Stimulated activated CD4-positive, alpha-beta T cell treated with anti-CD3 and anti-CD28 coated beads, TNF-alpha, amount 100 ng/mL, for 4 hours (primary cell): ENCODE measurements at places on chromosomes 1 and 21.

DNA sequence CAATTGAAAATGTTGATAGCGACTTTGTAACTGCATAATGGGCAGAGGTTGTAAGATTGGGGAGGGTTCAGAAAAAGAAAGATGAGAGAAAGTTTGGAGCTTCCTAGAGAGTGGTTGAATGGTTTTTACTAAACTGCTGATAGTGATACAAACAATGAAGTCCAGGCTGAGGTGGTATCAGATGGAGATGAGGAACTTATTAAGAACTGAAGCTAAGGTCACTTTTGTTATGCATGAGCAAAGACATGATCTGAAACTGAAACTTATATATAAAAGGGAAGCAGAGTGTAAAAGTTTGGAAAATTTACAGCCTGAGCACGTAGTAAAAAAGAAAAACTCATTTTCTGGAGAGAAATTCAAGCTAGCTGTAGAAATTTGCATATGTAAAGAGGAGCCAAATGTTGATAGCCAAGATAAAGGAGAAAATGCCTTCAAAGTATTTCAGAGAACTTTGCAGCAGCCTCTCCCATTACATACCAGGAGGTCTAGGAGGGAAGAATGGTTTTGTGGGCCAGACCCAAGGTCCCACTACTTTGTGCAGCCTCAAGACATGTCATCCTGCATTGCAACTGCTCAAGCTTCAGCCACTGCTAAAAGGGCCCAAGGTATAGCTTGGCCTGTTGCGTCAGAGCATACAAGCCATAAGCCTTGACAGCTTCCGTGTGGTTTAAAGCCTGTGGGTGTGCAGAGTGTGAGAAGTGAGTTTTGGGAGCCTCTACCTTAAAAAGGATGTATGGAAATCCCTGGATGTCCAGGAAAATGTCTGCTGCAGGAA, 843.9 kb downstream of the AMY1C start:
- no peak for DNase-seq

GRCh38 chr1:73593804-73594203, 604.2 kb downstream of the LRRIQ3 start:
- no peak for DNase-seq

- no peak for DNase-seq
Measured at GRCh38 chr21:34836103-34836932, 167.5 kb downstream of the CLIC6 start.

GRCh38 chr1:119974013-119974412, 77.7 kb upstream of the ADAM30 start:
- DNase-seq, result no peak

DNA sequence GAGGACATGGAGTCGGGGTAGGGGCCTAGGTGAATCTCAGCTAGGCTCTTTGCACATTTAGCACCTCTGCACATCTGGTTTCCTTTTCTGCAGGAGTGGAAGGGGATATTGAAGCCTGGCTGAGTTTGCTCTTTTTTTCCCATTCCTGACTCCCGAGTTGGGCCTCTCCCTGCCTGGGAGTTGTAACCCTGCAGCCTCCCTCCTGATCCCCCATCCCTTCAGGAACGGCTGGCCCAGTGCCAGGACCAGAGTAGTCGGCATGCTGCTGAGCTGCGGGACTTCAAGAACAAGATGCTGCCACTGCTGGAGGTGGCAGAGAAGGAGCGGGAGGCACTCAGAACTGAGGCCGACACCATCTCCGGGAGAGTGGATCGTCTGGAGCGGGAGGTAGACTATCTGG, 836 bp downstream of the OLFML3 start:
- no peak for DNase-seq

- no peak for DNase-seq
Measured at GRCh38 chr1:217418269-217419193, 212.4 kb downstream of the GPATCH2 start.

DNA sequence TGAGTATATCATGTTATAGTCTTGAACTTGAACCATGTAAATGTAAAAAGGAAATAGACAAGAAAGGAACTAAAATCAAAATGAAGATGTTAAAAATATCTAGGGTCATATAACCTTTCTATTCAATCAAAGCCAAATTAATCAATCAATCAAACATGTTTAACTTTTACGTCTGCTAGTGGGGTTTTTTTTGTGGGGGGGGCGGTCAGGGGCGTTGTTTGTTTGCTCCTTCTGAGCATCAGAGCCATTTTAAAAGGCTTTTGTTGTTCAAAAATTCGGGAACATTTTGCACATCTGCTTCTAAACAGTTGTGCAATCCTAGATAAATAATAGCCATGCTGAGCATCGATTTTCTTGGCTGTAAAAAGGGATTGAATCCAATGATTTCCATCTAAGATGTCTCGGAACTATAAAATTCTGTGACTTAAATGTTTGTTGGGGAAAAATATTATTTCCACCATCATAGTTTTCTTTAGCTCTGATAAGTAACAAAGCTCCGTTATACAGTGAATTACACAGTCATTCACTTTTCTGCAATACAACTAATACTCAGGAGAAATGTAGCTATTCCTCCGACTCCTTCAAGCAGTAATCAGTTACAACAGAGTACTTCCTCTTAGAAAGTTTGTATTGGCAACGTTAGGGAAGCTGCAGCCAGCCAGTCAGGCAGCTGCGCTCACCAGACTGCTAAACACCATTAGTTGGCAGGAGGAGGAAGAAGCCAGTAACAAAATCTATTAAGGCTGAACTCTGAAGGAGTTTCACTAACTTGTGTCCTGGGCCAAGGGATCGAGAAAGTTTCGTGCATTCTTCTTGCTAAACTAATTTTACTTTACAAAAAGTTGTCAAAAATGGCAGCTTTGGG, 2.2 kb downstream of the SPATA6 start:
- no peak for DNase-seq

- DNase-seq, result peak; percentile 88
Measured at GRCh38 chr1:110209715-110210603, at the start of gene KCNC4. Gene KCNC4, plus strand, starts transcription at chr1:110210314. Its CDS starts 1,186 bp downstream, at chr1:110211500.

DNA sequence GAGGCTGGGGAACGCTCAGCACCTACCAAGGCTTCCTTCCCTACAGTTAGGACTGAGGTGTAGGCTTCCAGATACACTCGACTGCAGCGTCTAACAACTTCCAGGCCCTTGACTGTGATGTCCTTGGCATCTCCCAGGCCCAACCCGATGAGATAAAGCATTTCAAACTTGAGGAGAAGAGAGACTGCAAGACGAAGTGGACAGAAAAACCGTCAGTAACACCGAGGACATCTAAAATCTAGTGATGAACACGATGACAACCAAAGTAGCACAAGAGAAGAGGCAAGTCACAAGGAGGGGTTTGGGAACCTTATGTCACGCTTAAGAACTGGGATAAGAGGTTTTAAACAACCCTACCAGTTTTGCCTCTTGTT, 314 bp downstream of the DPH5 start:
- DNase-seq, result no peak

DNA sequence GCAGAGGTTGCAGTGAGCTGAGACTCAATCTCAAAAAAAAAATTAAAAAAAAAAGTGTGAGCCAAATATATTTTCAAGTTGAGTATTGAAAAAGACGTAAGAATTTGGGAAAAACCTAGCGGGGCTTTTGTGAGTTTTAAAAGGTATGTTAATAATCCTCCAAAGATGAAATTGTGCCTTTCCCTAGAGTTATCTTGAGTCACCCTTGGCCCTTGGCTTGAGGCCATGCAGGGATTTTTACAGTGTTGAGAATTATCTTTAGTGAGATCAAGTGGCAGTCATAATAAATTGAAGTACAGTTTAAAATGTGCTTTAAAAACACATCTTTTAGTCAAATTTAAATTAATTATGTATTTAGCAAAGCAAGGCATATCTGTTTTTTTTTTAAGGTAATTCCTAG, 32.7 kb downstream of the PPP2R5A start:
- no peak for DNase-seq

DNA sequence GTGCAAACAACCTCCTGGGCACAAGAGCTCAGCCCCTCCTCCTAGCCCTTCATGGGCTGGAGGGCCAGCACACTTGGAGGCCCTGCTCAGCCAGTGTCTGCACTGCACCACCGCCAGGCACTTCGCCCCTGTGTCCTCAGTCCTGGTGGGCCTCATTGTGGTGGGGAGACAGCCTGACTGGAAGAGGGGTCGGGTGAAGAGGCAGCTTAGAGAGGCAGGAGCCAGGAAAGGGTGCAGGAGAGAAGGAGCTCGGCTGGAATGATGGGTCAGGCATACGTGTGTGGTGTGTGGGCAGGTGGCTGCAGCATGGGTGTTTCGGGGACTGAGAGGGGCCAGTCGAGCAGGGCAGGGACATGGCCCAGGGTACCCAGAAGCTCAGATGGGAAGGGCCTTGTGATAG, 4.1 kb downstream of the WNT3A start:
- DNase-seq, result no peak

DNA sequence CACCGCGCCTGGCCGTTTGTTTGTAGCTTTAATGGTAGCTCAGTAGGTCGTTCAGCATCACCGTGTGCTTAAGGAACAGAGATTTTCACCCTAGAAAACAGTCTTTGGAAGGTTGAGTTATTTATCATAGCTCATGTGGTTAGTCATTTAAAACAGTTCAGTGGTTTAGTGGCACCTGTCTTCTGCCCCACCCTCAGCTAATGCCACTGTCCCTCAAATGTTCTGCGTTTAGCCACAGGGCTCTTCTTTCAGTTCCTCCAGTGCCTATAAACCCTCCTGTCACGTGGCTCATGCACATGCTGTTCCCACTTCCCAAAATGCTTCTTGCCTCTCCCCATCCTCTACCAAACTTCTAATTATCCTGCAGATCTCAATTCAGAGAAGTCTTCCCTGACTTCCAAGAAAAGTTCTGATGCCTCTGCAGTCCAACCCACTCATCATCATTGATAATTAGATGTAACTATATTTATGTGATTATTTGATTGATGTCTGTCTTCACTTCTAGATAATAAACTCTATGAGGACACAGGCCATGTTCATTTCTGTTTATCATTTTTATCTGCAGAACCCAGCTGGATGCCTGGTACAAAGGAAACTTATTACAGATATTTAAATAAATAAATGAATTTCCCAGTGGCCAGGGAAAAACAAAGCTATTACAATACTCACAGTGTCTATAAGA, 14.4 kb upstream of the DIPK1A start:
- DNase-seq, result no peak

DNA sequence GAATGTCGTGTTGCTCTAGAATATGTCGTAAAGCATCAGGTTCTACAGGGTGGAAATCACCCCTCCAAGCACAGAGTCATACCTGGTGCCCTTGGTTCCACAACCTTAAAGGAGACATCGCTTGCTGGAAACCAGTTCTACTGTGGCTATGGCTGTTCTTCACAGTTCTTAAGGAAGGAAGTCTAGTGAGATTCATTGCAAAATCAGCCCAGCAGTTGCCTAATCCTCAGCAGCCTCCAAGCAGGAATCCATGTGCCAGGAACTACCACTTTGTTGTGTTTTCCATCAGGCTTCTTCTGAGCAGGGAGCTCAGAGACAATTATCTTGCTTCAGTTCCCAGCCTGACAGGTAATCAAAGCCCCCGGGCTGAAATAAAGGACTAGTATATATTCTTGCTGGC, 45.0 kb upstream of the SLC35F3 start:
- DNase-seq, result no peak

- no peak for DNase-seq
Measured at GRCh38 chr1:40844079-40844478, 18.1 kb downstream of the CITED4 start.

- DNase-seq, result no peak
Measured at GRCh38 chr1:212825798-212826452, 21.5 kb downstream of the SPATA45 start.

DNA sequence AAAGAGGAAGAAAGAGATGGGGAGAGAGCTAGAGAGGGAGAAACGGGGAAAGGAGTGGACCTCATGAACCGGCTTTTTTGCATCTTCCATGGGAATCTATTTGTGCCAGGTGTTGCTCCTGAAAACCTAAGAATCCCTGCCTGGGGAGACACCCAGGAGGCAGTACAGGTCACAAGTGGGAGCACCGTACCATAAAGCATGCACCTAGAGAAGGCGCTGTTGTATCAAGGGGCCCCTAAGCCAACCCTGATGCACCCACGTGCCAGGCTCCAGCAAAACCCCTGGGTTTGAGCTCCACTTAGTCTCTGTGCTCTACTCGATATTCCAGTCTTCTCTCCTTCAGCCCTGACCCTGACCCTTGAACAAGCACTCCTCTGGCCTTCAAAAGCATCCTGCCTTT, 233.6 kb downstream of the RRAGC start:
- no peak for DNase-seq

DNA sequence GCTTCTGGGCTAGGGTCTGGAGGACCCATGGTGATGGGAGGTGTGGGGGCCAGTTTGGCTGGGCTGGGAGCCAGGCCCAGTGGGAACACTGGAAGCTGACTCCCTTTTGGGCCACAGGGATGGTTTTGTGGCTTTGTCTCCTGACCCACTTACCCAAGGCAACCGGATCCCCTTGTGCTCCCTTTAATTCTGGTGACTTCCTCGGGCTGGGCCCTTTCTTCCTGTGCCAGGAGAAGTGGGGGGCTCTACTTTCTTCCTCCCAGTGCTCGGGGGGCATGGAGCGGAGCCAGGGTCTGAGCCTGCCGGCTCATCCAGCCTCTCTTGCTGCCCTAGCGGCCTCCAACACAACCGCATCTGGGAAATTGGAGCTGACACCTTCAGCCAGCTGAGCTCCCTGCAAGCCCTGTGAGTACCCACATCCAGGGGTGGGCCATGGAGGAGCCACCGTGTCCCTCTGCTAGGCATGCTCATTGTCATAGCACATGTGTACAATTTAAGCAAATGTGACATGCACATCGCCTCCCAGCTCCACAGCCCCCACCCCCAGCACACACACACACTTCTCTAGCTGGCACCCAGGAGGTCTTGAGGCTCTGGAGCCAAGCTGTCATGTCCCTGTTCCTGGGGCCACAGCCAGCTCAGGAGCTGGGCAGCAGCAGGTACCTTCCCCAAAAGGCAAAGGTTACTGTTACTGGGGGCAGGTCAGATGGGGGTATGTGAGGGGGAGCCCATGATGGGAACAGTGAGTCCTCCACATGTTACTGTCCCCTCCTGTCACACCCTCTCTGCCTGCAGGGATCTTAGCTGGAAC, 35.0 kb downstream of the UBE2T start:
- no peak for DNase-seq

- no peak for DNase-seq
Measured at GRCh38 chr1:233664804-233665574, 51.1 kb downstream of the KCNK1 start.

DNA sequence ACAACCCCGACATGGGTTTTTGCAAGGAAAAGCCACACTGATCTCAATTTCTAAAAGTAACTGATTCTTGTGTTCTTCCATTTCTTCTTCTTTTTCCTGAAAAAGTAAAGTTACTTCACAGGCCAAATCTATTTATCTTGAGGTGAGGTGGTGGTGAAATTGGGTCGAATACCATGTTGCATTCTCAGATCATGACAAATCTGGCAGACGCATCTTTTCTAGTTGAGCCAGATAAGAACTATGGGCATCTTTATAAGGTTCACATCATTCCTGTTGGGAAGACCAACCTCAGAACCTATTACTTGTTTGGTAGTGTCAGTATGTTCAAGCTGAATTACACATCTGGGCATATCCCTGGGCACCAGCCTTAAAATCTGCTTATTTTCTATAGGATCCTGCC, 78.6 kb upstream of the USP25 start:
- no peak for DNase-seq
